Activated naive CD8-positive, alpha-beta T cell treated with anti-CD3 and anti-CD28 coated beads for 36 hours (primary cell): ENCODE measurements at places on chromosomes 12 and 14.

DNA sequence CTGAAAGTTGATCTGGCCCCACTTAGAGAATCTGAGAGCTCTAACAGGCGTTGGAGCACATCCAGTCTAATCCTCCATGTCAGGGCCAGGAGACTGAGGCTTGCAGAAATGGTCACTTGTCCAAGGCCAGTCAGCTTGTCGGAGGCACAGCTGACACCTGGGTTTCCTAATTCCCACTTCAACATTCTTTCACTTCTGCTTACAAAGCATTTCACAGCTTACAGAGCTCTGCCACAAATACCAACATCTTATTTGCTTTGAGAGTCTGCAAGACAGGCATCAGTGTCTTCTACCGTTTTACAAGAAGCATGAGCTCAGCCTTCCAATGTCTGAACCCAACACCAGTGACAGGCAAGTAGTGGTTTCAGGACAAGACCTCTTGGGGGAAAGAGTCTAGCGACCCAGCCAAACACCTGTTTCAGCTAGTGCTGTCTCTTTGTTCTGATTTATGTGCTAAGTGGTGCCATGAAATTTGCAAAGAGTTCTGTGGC, 31.8 kb downstream of the ISCA2 start:
- DNase-seq = no peak

- no peak for DNase-seq
Measured at GRCh38 chr14:68084256-68084655, 264.7 kb downstream of the RAD51B start.

DNA sequence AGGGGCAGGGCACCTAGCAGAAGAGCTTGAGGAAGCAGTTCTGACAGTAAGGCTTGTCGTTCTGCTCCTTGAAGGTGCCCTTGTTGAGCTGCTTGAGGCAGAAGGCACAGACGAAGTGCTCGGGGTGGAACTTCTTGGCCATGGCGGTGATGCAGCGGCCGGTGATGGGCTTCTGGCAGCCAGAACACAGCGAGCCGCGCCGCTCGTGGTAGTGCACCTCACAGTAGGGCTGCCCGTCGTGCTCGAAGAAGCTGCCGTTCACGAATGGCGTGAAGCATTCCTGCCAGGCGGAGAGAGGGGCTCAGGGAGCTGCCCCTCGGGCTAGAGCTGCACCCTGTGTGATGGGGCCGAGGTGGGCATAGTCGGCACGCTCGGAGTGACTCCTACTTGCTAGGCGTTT, 11.4 kb upstream of the RPLP0 start:
- DNase-seq = no peak

GRCh38 chr14:69685716-69686115, 74.3 kb downstream of the SUSD6 start:
- no peak for DNase-seq

DNA sequence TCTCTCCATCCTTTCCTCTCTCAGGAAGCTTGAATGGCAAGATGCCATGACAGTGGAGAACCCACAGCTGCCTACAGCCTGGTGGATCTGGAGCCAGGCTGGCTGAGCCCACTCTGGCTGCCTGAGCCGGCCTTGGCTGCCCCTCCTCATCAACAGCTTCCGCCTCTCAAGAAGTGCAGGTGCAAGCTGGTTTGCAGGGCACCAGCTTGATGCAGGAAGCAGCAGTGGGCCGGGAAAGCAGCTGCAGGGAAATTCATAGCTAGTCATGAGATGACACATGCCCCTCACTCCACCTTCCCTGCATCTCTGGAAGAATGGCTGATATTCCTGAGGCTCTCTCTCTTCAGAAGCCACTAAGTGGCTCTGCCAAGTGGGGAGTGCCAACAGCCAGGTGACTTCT, 289.1 kb downstream of the RPS29 start:
- no peak for DNase-seq

- no peak for DNase-seq
Measured at GRCh38 chr12:16622338-16622737, 16.4 kb upstream of the LMO3 start.

DNA sequence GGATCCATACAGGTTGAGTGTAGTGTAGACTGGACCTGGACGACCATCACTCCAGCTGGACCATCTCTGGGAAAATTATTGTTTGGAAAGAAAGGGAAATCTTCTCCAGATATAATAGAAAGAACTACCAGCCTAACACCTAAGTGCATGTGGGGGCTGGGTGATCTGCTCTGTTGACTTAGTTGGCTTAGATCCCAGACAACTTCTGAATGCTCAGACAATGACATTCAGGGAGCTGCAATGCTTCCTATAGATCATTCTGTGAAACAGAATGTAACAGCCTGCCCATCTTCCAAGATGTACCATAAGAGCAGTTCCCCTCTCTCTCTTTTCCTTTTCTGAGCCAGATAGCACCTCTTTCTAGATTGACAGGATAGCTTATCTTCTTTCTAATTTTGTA, 572.8 kb upstream of the STXBP6 start:
- no peak for DNase-seq

GRCh38 chr12:21301-22189, 45.0 kb upstream of the IQSEC3 start:
- DNase-seq = peak; percentile 28

DNA sequence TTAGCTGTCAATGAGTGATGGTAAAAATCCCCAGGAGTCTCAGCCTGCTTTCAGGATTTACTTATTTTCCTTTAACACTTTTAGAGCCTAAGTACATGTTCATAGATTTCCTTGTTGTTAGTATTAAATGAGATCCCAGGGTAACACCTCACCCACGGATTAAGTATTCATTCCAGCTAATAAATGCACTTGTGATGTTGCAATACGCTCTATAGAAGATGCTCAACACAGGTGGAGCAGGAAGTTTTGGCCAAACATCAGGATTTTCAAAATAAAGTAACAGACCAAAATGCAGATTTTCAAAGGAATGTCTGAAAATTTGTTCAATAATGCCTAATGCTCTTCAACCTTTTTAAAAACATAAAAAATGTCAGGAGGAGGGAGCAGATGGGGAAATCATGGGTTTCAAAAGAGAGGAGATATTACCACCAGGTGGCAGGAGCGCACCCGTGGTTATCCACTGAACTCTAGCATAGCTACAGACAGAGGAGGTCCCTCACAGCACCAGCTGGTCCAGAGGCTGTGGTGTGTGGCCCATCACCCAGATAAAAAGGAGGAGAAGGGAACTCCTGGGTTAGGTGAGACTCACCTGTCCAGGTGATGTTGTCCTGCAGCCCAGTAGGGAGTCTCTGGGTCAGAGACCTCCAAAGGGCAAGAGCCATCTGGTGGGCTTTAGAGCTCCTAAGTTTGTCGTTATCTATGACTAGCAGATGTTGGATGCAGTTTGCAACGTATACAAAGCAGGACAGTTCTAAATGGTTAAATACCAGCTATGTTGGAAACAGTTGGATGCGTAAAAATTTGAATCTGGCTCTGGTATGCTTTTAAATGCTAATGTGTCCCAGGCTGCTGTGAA, 1158.4 kb upstream of the TMEM132C start:
- peak; percentile 39 for DNase-seq

DNA sequence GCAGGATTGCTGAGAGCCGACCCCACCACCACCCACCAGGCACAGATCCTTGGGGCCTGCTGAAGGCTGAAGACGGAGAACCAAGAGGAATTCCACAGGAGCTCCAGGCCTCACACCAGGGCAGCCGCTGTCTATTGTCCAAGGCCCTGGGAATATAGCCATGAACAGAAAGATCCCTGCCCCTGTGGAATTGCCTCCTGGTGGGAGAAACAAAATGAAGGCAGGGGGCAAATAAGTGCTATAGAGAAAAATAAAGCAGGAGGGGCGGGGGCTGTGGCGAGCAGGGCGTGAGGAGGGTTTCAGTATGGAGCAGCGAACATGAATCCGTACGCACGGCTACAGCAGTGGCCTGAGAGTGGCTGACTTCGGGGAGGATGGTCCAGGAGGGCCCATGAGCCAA, 96.1 kb downstream of the EML1 start:
- no peak for DNase-seq

DNA sequence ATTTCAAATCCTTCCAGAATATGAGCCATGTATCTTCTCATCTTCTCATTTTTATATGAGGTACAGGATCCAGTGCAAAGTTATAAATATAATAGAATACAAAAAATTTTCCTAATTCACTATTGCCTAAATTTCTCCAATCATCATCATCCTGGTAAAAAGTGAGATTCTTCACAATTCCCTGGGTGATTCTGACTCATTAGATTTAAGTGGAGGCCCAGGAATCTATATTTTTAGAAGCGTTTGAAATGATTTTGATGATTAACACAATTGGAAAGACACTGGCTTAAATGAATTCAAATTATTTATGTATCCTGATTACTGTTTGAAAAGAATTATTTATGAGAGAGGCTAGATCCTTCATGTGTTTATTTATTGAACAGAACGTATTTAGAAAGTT, 380.3 kb upstream of the PDE3A start:
- no peak for DNase-seq

DNA sequence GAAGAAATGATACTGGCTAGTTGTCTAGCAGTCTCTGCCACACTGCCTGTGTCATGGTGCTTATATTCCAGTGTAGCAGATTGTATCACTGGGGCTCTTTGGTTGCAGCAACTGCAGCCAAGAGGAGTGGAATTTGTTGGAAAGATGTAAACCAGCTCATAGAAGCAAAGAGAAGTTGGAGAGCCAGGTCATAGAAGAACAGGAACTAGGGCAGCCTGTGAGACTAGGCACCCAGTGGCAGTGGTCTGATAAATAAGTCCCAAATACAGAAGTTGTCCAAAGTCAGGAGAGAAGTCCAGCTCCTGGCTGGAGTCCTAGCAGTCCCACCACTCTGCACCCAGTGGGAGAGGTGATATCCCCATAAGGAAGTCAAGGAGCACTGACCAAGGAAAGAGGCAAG, 172.5 kb upstream of the ARID2 start:
- no peak for DNase-seq

GRCh38 chr14:81178063-81178462, 42.7 kb downstream of the GTF2A1 start:
- DNase-seq = no peak

- no peak for DNase-seq
Measured at GRCh38 chr12:115210533-115211252, 526.7 kb upstream of the TBX3 start.

DNA sequence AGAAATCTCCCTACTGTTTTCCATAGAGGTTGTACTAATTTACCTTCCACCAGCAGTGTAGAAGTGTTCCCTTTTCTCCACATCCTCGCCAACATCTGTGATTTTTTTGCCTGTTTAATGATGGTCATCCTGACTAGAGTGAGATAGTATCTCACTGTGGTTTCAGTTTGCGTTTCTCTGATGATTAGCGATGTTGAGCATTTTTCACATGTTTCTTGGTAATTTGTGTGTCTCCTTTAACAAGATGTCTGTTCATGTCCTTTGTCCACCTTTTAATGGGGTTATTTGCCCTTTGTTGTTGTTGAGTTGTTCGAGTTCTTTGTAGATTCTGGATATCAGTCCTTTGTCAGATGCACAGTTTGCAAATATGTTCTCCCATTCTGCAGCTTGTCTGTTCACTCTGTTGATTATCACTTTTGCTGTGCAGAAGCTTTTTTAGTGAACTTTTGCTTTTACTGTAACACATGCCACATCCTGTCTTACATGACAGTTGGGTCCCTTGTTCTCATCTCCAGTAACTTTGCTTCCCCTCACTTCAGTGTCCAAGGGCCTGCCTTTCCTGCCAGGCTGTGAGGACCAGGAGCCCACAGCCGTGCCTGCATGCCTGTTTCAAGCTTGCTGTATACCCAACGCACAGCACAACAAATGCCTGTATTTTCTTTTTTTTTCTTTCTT, 64.9 kb downstream of the SPRING1 start:
- DNase-seq = peak; percentile 4

DNA sequence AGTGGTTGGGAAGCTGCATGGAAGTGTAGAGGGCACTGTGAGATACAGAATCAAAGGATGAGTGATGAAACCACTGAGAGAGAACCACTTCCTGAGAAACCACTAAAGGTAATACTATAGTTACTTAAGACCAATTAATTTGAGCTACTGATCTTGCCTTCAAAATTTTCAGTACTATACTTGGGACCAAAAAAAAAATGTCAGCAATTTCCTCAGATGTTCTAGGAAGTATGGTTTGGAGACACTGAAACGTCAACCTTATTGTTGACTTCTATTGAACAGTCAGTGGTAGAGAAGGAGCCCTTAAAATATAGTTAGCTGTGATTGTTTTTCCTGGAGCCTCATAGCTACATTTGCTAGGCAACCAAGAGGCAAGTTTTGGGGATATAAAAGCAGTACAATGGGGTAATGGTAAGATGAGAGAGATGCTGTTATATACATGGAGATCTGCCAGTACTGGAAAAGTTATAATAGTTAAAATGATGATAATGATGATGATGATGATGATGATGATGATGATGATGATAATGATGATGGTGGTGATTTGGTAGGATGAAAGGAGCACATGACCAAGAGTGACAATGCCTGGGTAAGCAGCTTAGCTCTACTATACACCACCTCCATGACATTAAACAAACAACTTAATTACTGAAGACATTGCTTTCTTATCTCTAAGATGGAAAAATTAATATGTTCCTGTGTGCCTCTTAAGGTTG, 300.9 kb upstream of the G2E3 start:
- no peak for DNase-seq

- no peak for DNase-seq
Measured at GRCh38 chr12:3747543-3747942, 5.4 kb downstream of the CRACR2A start.

DNA sequence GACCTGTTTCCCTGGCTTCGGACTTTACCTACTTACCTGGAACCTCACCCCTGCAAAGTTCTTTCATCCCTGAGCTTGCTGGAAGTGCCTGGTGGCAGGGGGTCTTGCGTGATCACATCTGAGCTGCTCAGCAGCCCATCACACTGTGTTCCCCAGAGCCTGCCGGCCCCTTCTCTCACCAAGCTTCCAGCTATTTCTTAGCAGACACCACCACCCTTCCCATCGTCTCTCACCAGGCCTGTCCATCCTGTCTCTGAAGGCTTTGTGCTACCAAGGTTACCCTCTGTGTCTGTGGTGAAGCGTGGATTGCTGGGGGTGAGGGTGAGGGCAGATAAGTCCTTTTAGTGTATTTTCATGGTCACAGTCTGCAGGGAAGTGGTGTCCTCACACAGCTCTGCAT, 78.8 kb upstream of the NRXN3 start:
- DNase-seq = no peak

- no peak for DNase-seq
Measured at GRCh38 chr12:80692114-80692513, 15.3 kb upstream of the MYF6 start.

DNA sequence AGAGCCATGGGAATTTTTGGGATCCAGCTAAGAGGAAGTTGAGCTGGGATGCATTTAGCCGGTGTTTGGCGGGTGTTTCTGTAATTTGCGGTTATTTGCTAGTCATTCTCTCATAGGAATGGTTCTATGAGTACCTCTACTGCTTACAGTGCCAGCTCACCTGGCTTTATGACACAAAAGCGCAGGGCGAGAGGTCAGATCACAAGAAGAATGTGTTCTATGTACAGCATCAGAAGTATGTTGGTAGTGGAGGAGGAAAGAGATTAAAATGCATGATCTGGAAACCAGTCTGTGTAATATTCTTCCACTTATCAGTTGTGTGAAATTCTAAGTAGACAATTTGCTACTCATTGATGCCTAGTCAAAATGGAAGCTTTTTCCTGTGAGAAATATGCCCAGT, 173.3 kb downstream of the ADCK1 start:
- DNase-seq = no peak

- DNase-seq = no peak
Measured at GRCh38 chr12:47065546-47065945, 13.9 kb upstream of the PCED1B start.
